Neural crest cell (in vitro differentiated cells): ENCODE measurements at places on chromosomes 4 and X. TPM values are rescaled to one million over a fixed set of nuclear protein-coding genes. Genes with fewer than 3 reads are reported as not detected.

VSIG1 gene
- total RNA-seq: not detected in 2 replicates

UGT2B17 gene
- total RNA-seq: not detected in 2 replicates

GRCh38 chrX:13598877-13599276 lies 29.5 kb downstream of the EGFL6 start:
- no peak overlapping the region for H3K4me3 ChIP-seq
- H3K27ac ChIP-seq: no peak overlapping the region

DNA sequence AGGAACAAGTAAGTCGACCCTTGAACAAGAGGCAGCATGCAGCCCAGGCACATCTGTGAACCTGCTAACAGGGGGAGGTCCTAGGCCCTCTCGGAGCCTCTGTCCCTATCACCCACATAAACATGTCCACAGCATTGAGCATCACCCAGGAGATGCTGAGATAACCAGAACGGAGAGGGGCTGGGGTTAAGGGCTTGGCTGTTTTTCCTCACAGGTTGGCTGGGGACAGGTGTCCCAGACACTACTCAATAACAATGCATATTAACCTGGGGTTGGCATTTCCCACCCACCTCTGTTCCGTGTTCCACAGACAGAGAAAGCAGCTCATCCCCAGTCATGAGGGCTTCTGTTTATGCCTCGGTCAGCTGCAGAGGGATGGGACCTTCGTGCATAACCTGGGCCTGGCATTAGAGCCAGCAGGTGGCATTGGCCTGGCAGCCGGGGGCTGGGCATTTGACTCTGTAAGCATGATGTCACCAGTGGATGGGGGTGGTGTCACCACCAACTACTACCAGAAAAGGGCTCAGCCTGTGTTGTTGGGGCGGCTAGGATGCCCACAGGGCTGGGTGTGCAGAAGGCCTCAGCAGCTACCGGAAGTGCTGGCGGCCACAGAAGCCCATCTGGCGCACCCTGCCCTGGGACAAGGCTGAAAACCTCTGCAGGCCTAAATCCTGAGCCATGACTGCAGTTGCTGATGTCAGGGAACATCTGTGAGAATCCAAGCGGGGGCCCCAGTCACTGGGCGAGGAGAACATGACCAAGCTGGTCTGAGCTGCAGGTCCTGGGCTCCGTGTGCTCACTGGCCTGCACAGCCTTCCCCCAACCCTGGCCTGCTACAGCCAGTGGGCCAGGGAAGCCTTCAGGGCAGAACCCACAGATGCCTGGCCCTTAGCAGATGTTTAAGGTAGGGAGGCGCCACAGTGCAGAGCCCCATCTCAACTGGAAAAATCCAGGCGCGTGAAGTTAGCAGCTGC lies 351.4 kb downstream of the NR3C2 start:
- no peaks in the 10 kb centered on the region for H3K36me3 ChIP-seq
- no peak overlapping the region for H3K27ac ChIP-seq
- no peak overlapping the region for H3K4me3 ChIP-seq
- H3K27me3 ChIP-seq: no peaks in the 10 kb centered on the region
